SW 1271 (cell line): ENCODE measurements at places on chromosomes 6 and 20.

DNA sequence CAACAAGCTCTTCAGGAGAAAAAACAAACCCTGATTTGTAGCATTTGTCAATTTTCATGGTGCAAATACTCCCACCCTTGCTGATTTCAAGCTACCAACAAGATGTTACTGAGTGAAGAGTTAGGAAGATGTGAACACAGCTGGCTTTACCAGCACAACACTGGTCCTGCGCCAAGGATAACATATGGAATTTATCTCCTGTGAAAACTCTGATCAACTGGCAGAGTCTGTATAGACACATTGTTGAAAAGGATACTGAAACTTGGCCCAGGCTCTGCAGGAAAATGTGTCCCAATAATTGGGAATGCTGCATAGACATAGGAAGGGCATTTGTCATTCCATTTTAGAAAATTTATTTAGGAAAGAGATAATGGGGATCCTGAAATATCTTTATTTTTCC lies 29.0 kb downstream of the OTOR start:
- DNase-seq = no peak

GRCh38 chr20:3213226-3213625 lies 3.9 kb downstream of the ITPA start:
- DNase-seq = no peak

DNA sequence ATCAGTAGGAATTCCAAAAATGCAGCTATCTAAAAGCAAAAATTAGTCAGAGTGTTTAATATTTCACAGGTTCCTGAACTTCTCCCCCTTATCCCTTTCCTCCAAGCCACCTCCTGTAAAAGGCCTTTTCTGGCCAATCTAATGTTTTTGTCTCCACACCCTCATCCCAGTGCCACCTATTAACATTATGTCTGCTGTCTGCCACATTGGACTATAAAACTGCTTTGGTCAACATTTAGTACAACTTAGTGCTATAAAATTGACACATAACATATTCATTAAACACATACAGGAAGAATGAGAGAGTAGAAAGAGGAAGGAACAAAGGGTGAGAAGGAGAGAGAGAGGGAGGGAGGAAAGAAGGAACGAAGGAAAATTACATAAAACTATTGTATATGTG lies 47.7 kb downstream of the MMUT start:
- DNase-seq = no peak

DNA sequence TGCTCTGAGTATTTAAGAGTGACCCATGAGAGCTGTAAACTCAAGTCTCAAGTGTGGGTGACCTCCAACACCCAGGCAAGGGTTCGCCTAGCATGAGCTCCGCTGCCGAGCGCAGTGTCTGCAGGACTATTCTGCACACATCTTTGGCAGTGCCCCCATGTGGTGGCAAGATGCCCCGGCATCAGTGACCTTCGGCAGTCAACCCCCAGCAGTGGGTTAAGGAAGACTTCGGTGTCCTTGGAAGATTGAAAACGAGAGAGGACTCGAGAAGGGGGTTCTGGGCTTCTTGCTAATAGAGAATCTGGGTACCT lies 43.1 kb downstream of the RBM38 start:
- no peak for DNase-seq

DNA sequence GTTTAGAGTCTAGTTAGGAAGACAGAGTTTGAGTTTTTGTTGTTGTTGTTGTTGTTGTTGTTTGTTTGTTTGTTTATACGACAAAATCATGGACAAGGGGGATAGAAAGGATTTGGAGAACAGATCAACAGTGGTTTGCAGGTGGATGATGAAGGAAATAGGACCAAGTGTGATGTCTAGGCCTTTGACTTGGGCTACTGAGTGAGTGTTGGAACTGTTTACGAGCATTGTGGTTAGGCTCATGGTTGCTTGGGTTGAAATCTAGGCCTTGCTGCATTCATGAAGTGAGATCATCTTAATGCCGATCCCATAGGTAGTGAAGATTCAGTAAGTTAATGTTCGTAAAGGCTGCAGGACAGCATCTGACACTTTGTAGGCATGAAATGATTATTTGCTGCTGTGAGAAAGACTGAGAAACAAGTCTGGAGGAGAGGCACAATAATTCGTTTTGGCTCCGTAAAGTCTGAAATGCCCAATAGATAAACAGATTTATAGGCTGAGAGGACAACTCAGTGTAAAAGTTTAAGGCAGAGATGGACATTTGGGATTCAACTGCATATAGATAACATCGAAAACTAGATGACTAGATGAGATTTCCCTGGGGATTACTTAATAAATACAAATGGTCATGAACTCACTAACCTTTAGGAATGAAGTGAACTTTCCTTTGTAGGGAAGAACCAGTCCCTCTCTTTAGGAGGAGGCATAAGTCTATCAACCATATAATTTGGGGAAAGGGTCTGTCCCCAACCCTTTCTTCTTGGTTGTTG lies 70.0 kb downstream of the HDDC2 start:
- no peak for DNase-seq

- DNase-seq = no peak
Observed at GRCh38 chr6:44011350-44011920, 115.8 kb downstream of the MRPL14 start.

- no peak for DNase-seq
Observed at GRCh38 chr6:105753620-105754211, 332.4 kb upstream of the PRDM1 start.

DNA sequence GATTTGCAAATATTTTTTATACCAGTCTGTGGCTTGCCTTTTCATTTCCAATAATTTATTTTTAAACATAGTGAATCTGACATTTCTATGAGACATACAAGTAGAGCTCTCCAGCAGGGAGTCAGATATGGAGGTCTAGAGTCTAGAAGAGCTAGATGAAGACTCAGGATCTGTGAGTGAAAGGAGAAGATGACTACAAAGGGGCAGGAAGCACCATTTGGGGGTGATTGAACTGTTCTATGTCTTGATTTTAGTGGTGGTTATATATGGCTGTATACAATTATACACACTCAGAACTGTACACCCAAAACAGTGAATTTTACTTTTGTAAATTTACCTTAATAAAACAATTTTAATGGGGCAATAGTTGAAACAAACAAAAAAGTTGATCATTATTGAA lies 127.9 kb upstream of the BACH2 start:
- DNase-seq = no peak

DNA sequence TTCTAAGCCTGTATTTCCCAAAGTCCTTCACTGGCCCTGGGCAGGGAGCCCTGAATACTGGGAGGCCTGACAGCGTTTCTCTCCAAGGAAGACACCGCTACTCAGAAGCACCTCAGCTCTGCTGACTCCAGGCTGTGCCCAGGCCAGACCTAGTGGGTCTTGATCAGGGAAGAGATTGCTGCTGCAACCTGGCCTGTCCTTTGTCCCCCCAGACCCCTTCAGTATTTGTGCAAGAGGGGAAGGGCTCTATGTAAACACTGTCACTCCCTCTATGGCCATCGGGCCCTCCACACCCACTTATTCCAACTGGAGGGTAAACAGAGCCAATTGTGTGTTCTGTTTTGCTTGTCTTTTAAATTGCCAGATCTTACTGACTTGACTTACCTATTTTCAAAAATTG lies 20.6 kb downstream of the PLEKHG1 start:
- no peak for DNase-seq

- no peak for DNase-seq
Observed at GRCh38 chr6:26401389-26401986, 587 bp upstream of the BTN3A1 start.

DNA sequence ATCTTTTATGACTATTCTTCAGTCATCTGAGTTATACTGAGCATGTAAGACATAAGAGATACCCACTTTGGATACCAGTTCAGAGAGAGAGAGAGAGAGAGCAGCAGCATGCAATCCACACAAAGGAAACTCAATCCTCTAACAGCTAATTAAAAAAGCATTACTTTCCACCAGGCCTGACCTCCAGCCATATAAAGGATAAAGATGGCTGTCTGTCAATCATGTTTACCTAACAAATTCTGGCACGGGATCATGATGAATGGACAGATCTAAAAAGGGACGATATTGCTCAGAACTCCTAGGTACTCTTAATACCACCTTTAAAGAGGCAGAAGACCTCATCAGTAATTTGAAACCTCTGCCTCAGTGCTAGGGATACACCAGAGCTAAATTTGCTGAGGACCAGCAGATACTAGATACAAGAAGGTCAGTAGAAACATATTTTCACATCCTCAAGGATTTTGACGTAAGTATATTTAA lies 159.2 kb downstream of the RPS12 start:
- no peak for DNase-seq

DNA sequence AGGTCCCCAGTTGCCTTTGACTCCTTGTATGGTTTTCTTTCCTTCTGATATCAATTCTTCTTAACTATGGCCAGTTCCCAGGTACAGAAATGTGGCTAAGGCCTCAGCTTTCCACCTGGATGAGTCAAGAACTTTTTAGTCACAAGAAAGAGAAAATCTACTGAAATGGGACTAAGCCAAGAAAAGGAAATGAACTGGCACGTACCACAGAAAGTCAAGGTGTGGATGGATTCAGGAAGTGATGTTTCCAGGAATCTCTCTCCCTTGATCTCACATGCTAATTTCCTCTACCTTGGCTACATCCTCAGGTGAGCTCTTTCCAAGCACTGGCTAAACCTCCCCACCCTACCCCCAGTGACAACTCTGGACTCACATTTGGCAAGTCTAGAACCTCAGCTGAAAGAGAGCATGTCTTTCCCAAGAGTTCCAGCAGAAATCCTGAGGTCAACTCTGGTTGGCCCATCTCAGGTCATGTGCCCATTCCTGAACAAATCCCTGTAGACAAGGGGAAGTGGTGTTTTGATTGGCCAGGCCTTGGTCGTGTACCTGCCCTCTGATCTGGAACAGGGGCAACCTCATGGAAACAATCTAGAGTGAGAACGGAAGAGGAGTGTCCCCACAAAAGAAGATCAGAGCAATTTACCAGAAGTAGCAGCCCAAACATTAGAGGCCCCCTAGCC lies 205.3 kb downstream of the NFATC2 start:
- no peak for DNase-seq

DNA sequence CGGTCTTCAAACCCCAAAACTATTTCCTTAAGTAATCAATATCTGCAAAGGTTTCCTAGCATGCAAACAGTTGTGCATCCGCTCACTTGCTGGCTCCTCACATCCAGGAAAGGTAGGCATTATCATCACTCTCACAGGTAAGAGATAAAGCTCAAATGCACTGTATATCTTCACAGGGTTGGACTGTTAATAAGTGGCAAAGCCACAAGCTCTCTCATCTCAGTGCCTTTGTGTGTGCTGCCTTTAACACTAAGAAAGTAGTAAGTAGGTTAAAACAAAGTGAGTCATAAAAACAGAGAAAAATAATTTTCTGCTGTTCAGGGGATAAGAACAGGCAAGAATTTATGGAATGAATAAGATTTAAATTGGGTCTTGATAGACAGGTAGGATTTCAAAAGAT lies 21.3 kb downstream of the MAN1A1 start:
- DNase-seq = no peak

DNA sequence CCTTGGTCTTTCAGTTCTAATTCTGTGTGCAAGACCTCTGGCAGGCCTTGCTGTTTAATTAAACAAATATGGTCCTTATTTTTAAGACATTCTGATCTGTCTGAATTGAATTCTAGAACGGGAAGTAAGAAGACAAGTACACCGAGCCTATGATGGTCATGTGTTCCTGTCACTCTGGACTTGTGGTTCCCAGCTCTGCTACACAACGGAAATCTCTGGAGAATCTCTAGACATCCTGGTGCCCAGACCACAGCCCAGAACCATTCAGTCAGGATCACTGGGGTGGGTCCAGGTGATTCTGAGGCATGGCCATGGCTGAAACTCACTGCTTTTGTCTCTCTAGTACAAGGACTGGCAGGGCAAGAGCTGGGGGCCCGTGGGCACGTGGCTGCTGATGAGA lies 15.9 kb upstream of the KCNK16 start:
- no peak for DNase-seq

GRCh38 chr20:19277381-19277780 lies 64.9 kb downstream of the SLC24A3 start:
- DNase-seq = no peak

- DNase-seq = no peak
Observed at GRCh38 chr20:63652192-63652980, 838 bp downstream of the STMN3 start.

GRCh38 chr6:88982720-88983119 lies 19.3 kb upstream of the RNGTT start:
- peak; percentile 61 for DNase-seq

- no peak for DNase-seq
Observed at GRCh38 chr20:59949911-59950310, 8.3 kb upstream of the CDH26 start.

GRCh38 chr6:150747155-150747554 lies 118.3 kb upstream of the MTHFD1L start:
- DNase-seq = no peak
